ENCODE measurements at places on chromosomes 13 and 19.

- DNase-seq, result no peak
Measured at GRCh38 chr13:51370116-51370515, 30.6 kb downstream of the SERPINE3 start.

DNA sequence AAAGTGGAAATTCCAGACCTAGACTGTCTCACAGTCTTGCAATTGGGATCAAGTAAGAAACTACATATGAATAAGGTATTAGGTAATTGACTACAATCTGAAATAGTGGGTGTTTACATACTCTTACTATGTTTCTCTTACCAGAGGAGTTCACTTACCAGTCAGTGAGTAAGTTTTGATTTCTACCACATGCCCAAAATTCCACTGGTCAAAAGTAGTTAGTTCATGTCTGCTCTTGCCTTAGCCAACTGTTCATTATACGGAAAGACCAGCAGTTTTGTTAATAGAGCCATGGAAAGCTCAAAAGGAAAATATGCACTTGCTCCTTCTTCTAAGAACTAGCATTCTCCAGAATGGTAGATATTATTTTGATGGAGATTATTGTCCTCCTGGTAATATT, 490.8 kb downstream of the RFC3 start:
- no peak for DNase-seq

- no peak for DNase-seq
Measured at GRCh38 chr19:43362179-43362578, 8.7 kb downstream of the CD177 start.

DNA sequence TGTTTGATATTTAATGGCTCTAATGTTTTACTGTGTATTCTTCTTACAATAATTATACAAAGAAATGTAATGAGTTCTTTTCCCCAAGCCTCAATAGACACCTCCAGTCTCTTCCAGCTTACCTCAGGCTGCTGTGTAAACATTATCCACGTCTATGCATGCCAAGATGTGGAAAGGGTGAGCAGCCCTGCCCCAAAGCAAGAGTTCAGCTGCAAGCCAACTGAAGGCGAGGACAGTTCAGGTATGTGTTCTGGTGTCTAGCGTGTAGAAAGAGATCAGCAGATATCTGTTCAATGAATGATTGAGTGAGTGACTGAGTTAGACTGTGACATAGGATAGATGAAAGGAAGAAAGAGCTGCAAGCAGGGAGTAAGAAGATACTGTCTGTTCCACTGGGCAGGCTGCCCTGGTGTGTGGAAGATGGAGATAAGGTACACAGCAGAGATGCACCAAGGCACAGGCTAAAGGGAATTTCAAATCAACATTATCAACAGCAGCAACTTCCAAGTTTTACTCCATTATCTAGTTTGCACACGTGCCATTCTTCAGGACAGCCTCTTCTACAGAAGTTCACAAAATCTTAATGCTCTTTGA, 66.0 kb downstream of the LATS2 start:
- no peak for DNase-seq

DNA sequence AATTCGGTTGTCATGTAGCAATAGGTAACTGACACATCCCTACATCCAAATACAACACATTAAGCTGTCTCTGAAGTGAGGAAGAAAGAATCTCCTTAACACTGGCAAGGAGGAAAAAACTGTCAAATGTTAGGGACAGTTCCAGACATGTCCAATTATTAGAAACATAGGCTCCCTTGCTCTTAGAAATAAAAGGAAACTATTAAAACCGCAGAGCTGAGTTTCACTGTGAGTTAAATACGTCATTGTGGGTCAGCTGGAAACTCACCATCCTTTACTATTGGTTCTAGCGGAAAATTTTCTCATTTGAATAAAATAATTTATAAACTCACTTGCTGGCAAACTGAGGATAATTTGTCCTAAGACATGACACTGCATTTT, 40.7 kb downstream of the STARD13 start:
- DNase-seq, result no peak

DNA sequence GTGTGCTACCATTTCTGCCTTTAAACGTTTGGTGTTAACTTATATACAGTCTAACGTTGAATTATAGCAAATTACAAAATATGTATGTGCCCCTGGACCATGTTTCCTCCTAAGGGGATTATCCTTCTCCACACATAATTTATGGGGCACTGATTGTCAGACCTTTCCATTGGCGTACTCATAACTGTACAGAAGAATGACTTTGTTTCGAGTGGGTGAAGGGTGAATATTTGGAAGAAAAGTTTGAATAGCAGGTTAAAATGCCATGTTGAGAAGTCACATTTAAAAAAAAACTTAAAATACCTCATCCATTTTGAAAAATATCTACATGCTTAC, 58.8 kb downstream of the SLC10A2 start:
- no peak for DNase-seq

- DNase-seq, result no peak
Measured at GRCh38 chr19:31546205-31546960, 197.1 kb upstream of the TSHZ3 start.

DNA sequence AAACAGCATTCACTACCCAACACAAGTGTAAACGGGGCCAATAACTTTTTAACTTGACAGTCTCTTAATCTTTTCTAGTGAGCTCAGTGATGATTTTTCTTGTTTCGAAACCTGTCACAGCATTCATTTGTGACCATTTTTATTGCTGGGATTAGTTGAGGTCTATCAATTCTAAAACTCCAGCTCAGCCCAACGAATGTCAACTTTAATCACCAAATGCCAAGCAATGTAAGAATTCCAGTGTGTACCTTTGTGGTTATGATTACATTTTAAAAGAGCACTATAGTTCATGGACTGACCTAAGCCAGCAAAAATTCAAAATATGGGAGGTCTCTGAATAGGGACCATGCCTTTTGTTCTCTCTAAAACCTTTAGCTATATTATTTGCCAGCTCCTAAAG, 694.3 kb upstream of the SGCG start:
- DNase-seq, result no peak

GRCh38 chr13:44747179-44747578, 171.0 kb upstream of the TSC22D1 start:
- no peak for DNase-seq

DNA sequence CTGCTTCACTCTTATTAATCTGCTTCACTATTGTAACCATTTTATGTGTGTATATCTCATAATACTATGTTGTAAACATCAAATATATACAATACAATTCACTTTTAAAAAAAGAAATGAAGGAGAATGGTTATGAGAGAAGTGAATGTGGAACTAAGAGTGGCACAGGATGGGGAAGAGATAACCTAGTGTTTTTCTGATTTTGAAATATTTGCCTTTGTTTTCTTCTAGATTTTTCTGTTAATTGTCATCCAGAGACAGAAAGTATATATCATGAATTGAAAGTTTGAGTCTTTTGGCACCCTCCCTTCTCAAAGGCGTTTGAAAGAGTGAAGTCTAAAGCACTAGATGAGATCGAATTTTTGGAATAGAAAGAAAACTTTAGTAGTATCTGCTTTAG, 2.8 kb downstream of the DNAJC3 start:
- DNase-seq, result no peak

GRCh38 chr13:92668157-92668556, 558.5 kb upstream of the GPC6 start:
- no peak for DNase-seq

- peak; percentile 77 for DNase-seq
Measured at GRCh38 chr19:8252922-8253589, 43.9 kb downstream of the CERS4 start.

GRCh38 chr13:97192166-97192565, 30.0 kb upstream of the MBNL2 start:
- DNase-seq, result no peak

DNA sequence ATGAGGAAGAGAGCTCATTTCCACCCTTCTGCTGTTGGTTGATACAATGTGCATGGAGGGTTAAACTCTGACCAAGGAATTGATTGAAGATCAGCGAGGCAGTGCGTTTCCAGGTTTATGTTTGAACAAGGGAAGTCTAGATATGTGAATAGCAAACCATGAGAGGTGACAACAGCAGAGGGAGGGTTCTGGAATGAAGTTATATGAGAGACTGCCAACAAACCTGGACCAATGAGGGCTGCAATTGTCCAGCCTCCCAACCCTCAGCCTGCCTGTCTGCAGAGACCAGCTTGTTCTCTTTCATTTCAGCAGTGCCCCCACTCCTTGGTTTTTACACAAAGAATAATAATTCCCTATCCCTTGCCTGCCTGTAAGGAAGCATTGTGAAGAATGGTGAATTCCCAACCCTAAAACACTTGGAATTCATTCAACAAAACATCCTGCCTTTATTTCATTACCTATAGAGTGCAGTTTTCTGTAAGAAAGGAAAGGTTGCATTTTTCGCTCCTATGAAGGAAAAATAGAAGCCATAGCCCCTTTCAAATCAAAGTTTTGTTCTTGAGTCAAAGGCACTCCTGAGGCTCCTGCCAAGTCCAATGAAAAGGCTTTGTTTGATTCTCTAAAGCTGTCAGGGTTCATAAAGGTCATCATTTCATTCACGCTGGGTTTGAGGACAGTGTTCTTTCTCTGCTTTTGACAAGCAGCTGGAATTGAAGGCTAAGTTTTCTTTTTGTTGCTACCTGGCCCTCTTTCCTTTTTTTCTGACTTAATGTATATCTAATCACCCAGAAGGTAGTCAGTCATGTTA, 53.6 kb upstream of the ABCC4 start:
- no peak for DNase-seq

- no peak for DNase-seq
Measured at GRCh38 chr13:48790199-48790598, 136.5 kb downstream of the CYSLTR2 start.

DNA sequence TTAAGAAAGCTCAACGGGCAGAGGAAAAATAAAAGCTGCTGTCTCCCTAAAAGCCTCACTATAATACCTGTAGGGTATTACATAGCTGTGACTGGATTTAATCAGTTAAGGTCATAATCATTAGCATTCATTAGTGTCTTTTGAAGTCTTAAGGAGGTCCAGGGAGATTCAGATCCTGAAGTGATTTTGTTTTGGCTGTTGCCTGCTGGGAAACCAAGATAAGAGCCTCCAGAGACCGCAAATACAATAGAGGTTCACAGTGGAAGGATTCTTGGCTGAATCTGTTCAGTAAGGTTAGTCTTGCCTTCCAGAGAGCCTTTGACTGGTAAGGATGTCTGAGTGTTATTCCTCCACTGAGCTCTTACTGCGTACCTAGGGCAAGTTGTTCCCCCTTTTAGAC, 54.0 kb upstream of the TNFRSF19 start:
- DNase-seq, result no peak

GRCh38 chr13:21986602-21987001, 315.7 kb downstream of the FGF9 start:
- DNase-seq, result no peak

GRCh38 chr19:15101479-15102082, 5.6 kb upstream of the SYDE1 start:
- peak; percentile 13 for DNase-seq

- DNase-seq, result no peak
Measured at GRCh38 chr19:7911508-7912143, 3.0 kb upstream of the TGFBR3L start.

GRCh38 chr19:18388100-18388959, 2.4 kb downstream of the GDF15 start:
- DNase-seq, result peak; percentile 60

- DNase-seq, result no peak
Measured at GRCh38 chr13:71865874-71866334, 1.1 kb downstream of the DACH1 start.

DNA sequence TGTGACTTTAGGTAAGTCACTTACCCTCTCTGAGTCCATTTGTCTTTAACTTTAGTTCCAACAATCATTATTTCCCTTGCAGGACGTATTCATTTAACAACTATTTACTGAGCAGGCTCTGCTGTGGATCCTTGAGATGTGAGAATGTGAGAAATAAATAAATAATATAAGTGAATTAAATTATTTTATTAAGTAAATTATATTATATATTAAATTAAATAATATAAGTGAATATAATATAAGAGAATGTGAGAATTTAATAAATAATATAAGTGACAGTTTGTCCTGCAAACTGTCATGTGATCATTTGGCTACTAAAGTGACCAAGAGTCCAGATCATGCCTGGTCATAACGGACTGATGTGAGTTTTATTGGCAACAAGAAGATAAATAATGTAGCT, 598 bp downstream of the OR2Z1 start:
- no peak for DNase-seq

- no peak for DNase-seq
Measured at GRCh38 chr19:20858861-20859260, 64.2 kb upstream of the ZNF85 start.

- DNase-seq, result no peak
Measured at GRCh38 chr13:47005756-47006414, 109.0 kb upstream of the HTR2A start.

- no peak for DNase-seq
Measured at GRCh38 chr13:75010941-75011340, 471.0 kb downstream of the TBC1D4 start.

- no peak for DNase-seq
Measured at GRCh38 chr19:55013596-55013995, 24.5 kb downstream of the GP6 start.

DNA sequence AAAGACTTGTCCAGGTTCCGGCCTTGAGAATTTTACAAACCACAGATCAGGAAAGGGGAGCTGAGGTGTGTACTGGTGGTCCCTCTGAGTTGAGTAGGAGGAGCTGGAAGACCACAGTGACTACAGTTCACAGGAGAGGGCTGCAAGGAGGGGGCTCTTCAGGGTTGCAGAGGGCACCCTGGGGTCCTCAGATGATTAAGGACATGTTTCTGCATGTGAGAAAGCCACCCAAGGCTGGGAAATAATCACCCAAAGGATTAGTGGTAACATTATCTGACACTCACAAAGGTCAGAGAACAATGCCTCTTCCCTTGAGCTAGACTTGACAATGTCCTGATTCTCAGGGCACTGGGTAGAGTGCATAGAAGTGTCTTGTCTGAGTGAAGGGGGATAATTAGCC, 540.4 kb downstream of the IRS2 start:
- no peak for DNase-seq

GRCh38 chr13:105346141-105346775, 1189.2 kb downstream of the EFNB2 start:
- no peak for DNase-seq

- no peak for DNase-seq
Measured at GRCh38 chr19:28915202-28915601, 297.7 kb downstream of the UQCRFS1 start.

DNA sequence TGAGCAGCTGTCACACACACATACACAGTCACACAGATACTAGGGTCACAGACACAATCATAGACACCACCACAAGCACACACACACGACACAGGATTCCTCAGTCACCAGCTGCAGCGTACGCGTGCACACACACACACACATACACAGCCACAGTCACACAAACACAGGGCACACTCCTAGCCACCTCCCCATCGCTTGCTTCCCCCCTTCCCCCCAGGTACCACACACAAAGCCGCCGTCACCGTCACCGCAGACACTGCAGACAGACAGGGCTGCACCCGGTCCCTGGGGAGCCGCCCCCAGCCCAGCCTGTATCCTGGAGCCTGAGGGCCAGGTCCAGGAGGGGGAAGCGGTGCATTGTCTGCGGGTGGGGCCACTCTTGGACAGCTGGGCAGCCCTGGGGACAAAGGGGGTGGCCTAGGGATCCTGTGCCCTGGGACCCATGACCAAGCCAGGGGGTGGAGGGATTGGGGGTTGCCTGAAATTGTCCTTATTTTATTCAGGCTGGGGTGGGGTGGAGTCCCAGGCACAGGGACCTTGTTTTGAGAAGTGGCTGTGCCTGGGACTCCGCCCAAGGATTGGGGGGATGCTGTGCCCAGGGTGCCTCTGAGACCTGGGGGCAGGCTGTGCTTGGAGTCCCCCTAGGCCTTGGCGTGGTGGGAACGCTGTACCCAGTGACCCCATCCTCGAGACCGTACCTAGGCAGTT, 957 bp downstream of the NUMBL start:
- DNase-seq, result no peak

- no peak for DNase-seq
Measured at GRCh38 chr13:24247016-24247415, 62.4 kb upstream of the C1QTNF9 start.

GRCh38 chr19:11088506-11089253, 583 bp upstream of the LDLR start:
- DNase-seq, result no peak
